Hematopoietic multipotent progenitor cell treated with erythropoietin and hydrocortisone succinate and interleukin-3 and kit ligand, for 15 days (in vitro differentiated cells): ENCODE measurements at places on chromosomes 6 and 20.

DNA sequence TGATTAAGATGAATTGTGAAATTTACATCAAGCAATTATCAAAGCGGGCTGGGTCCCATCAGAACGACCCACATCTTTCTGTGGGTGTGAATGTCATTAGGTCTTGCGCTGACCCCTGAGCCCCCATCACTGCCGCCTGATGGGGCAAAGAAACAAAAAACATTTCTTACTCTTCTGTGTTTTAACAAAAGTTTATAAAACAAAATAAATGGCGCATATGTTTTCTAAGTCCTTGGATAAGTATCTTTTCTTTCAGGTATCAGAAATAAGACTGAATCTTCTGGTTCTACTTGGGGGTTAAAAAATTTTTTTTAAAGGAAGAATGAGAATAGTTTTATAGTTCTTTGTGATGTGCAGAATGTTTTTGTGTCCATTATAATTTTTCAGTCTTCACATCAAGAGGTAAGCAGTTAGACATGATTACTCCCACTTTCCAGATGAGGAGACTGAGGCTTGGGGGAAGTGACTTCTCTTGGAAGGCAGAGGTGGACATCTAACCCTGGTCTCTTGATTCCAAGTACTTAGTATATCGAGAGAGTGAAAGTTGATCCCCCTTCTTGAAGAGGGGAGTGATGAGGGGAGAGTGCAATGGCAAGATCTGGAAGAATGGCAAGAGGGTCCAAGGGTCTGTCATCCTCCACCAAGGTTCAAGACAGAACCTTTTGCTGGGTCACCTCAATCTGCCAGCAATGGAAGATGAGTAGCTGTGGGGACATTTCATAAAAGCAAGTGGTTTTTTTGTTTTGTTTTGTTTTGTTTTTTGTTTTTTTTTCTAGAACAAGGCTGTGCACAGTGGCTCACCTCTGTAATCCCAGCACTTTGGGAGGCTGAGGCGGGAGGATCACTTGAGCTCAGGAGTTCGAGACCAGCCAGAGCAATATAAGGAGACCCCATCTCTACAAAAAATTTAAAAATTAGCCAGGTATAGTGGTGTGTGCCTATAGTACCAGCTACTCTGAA, 42.8 kb upstream of the TTPAL start:
- no peak for DNase-seq

DNA sequence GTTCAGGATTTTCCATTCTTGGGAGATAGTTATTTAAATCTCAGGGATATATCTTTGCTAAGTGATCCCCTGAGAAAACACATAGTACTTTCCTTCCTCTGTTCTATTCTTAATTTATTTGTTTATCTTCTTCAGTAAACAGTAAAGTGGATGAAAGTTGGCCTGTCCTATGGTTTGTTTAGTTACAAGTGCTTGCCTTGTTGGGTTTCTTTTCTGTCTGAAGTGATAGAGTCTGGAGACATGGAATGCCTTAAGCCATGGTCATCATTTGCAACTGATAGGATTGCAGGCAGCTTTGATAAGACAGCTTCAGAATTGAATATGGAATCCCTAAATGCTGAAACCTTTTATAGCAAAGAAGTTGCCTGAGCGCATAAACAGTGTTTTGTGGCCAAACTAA, 4.9 kb downstream of the ADGRG6 start:
- no peak for DNase-seq

GRCh38 chr20:44888226-44889103, 3.0 kb downstream of the YWHAB start:
- DNase-seq = no peak

DNA sequence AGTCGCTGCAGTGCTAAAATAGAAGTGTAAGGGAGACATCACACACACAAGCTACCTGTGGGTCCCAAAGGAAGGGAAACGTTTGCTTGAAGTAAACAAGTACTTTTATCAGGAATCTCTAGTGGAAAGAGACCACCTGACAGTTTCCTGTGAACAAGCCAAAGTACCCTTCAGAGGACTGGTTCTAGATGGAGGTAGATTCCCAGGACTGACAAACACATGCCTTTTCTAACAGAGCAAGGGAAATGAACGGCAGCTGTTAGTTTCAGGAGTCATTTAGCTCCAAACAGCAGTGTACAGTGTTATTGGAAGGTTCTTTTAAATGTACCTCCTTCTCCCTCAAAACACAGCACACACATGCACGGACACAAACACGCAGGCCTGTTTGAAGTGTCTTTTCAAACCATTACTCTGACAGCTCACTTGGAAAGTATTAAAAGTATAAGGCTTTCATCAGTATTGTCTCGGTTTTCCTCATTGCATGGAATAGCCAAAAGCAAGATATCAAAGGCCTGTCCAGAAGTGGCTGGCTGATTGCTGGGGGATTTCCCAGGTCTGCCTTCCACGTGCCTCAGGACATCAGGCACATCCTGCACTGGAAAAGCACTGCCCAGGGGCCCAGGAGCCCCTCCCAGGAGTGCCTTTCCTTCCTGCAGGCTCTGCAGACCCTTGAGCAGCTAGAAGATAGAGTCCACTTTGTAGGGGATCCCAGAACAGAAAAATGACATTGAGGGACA, 393.2 kb upstream of the SOX4 start:
- DNase-seq = no peak
